ENCODE measurements at places on chromosomes 16 and 17.

- no peak for DNase-seq
These were observed 294.2 kb upstream of the SALL1 start for GRCh38 chr16:51445250-51445649.

- no peak for DNase-seq
These were observed 12.5 kb downstream of the FAHD1 start for GRCh38 chr16:1839554-1839953.

GRCh38 chr17:78340183-78340955, 19.5 kb downstream of the SOCS3 start:
- no peak for DNase-seq

DNA sequence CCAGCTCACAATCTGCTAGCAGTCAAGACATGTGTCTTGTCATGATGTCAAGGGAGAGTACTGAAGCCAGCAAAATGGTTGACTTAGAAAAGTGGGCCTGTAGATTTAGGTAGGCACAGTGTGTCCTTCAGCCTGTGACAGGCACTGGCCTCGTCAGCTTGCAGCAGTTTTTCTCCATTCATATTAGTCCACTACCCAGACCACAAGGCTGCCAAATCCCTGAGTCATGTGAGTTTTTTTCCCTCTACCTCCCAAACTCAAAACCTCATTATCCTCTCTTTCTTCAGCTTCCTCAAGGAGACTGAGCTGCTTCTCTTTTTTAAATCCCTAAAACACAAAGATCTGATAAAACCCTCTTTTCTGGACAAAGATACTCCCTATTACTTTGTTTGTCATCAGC, 102.6 kb upstream of the HS3ST3A1 start:
- DNase-seq = no peak

GRCh38 chr16:81740169-81740568, 38.9 kb upstream of the PLCG2 start:
- DNase-seq = no peak

GRCh38 chr16:47578573-47578972, 117.4 kb downstream of the PHKB start:
- DNase-seq = no peak

GRCh38 chr17:76707985-76708807, 2.6 kb downstream of the MXRA7 start:
- peak; percentile 99 for DNase-seq

GRCh38 chr17:76531486-76532038, 5.9 kb downstream of the CYGB start:
- DNase-seq = no peak

DNA sequence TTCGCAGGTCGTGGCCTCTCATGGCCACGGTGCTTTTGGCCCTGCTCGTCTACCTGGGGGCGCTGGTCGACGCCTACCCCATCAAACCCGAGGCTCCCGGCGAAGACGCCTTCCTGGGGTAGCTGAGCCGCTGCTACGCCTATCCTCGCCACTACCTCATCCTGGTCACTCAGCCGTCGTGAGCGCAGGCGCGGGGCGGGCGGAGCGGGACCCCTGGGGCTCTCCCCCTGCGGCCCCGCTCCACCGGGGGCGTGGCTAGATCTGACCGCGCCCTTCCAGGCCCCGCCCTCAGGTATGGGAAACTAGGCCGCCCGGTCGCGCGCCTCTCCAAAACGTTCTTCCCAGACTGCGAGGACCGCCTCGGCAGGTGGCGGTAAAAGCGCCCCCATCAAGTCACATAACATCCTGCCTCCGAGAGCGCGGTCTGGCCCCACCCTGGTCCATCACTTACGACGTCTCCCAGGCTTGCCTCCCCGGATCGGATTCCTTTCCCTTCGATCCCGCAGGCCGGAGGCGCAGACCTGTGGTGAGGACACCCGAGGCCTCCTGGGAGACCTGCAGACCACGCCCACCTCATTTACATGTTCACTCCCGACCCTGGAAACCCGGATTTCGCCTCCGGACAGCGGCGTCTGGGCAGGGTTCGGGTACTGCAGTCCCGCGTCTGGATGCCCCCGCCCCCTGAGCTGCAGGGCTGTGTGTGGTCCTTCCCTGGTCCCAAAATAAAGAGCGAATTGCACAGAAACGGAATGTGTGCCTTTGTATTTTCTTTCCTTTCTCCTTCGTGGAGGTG, 91.5 kb upstream of the TMEM97 start:
- no peak for DNase-seq

GRCh38 chr16:15961060-15961511, 11.7 kb downstream of the ABCC1 start:
- DNase-seq = no peak

DNA sequence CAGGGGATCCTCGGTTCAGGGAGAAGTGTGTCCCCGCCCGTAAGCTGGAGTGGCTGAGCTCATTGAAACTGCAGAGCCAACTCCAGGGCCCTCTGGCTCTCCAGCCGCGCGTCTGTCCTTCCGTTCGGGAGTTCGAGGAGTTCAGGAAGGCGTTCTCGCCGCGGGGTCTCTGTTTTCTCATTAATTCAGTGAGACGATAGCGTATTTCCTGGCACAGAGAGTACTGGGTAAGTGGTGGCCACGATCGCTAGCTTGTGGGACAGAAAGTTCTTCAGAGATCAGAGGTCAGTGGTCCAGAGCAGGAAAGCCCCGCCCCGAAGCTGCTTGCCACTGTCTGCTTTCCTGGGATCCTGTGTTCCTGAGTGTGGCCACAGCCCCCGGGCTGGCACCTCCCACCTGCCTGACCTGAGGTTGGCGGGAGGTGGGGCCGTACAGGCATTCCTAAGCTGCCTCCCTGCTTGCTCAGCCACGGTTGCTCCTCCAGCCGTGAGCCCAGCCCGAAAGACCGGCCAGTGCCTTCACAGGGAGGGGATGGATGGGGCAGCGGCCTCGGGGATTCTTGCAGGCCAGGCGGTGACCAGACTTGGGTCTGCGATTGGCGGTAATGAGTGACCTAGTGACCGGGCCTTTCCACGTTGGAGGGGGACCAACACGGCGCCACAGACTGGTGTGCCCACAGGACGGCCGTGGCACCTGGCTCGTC, 8.9 kb downstream of the BAIAP2 start:
- DNase-seq = no peak

DNA sequence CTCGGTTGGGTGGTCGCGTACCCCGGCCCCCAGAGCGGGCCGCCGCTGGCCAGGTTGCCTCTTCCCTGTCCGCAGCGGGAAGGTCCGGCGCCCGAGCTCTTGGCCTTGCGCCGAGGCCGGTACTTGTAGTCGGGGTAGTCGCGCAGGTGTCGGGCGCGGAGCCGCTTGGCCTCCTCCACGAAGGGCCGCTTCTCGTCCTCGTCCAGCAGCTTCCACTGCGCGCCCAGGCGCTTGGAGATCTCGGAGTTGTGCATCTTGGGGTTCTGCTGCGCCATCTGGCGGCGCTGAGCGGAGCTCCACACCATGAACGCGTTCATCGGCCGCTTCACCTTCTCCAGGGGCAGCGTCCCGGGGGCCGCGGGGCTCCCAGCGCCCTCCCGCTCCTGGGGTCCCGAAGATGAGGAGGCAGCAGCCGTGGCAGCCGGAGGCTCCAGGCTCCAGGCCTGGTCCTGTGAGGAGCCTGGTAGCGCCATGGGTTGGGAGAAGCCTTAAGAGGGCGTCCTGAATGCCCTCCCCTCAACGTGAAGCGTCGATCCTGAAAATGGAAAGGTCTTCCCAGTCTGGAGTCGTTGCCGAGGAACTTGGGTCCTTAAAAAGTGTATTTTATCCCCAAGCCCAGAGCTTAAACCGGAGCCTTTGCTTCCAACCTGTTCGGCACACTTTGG, 558 bp downstream of the SOX15 start:
- peak; percentile 93 for DNase-seq
